ENCODE measurements at places on chromosomes 5 and 9.

DNA sequence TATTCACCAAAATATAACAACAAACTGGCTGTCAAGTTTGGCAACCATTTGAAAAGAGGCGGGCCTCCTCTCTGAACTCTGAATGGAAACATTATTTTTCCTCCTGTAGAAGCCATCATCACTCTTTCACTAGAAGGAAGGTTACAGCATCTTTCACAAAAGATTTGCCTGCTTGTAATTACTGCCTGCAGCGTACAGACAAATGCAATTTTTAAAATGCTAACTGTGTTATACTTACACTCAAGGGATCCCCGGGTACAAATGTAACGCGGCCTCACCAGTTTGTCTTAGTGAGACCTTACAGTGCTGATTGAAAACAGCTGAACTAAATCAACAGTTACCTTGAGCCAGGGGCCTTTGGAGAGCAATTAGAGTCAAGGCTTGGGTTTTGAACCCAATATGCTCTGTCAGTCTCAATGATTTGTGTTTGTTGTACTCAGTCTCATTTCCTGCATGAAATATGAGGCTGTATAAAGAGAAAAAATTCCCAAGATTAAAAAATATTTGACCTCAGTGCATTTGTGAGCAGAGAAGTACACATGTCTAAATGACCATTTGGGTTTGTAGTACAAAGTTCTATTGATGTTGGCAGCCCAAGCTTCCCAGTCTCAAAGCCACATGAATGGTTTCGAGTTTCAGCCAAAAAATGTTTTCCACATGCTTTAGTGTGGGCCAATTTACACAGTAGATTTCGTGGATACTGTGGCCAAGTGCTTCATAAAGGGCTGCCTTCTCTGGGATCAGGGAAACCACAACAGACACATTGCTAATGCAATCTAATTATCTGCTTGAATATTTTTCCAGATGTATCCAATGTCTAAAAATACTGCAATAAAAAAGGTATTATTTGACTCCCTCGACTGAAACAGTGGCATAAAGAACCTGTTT is 500.0 kb downstream of the SPATA31D1 start:
- no peak for DNase-seq

DNA sequence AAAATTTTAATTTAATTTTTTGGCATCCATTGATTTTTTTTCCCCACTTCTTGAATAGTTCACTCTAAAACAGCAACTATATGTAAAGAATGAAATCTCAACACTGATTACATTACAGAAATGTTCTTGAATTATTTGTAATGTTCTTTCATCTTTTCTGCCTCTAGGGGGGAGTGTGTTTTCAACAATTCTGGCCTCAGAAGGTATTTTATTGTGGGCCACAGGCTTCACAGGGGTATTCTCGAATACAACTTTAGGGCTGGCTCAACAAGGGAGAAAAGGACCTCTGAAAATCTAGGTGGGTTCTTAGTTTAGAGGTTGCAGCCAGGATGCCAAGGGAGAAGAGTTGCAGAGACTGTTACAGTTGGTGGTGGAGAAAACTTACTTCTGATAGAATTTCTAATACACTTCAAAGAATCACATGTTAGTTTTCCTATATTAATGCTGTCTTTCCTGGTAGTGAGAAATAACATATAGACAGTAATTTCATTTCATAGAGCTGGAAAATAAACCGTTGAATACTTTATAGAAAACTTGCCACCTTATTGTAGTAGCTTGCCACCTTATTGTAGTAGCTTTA is 3.6 kb upstream of the NPR3 start:
- DNase-seq, result no peak

DNA sequence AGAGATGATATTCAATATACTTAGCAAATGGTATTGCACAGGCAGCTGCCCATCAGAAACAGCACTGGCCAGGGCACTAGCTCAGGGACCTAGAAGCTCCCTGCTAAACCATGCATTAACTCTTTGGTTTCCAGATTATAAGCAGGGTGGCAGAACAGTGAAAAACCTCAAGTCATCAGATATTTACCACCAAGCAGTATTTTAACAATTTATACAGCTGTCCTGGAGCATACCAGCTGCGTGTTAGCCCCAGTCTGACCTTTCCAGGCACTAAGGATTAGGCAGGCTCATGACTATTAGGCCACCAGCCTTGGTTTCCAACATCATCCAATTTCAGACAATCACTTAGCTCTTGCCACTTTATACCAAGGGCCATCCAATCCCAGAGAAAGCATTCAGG is 326.5 kb downstream of the CAAP1 start:
- DNase-seq, result no peak

DNA sequence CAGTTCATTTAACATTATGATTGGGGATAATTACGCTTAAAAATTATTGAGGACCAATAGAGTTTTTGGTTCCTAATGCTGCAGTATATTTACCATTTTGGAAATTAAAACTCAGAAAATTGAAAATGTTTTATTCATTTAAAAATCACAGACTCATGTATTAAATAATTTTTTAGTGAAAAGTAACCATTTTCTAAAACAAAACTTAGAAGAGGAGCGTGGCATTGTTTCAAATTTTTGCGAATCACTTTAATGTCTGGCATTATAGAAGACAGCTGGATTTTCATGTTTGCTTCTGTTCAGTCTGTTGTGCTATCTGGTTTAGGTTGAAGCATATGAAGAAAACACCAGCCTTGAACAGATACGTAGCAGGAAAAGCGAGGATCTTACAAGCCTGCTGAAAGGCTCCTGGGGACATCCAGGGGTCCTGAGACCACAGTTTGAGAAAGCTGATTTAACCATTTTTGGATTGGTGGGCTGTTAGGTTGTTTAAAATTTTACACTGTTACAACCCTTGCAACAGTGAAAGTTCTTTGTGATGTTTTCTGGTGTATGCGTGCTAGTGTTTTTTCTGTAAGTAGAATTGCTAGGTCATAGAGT is 1.6 kb downstream of the ZFYVE16 start:
- DNase-seq, result no peak

DNA sequence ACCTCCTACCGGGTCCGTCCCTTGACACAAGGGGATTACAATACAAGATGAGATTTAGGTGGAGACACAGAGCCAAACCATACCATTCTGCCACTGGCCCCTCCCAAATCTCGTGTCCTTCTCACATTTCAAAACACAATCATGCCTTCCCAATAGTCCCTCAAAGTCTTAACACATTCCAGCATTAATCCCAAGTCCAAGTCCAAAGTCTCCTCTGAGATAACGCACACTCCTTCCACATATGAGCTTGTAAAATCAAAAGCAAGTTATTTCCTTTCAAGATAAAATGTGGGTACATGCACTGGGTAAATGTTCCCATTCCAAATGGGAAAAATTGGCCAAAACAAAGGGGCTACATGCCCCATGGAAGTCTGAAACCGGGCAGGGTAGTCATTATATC is 463.9 kb upstream of the CDH9 start:
- DNase-seq, result no peak

DNA sequence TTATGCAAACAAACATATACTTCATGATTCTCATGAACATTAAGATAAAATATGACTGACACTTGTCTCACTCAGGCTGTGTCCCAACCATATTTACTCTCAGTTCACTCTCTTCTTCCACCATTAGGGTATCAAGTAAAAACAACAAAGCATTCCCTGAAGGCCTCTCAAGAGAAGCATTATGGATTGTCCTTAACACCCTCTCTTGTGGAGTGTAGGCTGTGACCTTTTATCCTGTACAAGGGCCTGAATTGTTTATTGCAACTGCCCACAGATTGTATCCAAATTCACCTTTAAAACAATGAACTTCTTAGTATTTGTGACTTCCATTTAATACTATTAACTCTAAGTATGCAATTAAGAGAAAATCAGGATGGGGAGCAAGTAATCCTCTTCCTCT is 78.1 kb downstream of the RICTOR start:
- no peak for DNase-seq

DNA sequence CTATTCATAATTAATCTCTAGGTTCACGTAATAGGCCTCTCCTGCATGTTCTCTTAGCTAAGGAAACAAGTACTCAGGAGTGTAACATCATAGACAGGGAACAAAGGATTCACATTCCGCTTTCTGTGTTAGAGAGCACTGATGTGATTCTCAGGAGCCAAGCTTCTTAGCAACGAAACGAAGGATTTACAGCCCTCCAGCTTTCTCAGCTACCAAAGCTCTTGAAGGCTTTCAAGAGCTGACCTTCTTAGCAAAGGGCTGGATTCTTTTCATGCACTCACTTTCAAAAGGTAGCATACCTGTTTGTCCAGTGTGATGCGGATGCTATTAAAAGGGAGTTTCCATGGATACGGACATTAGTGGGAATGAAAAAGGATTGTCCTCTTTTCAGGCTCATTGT is 107.4 kb downstream of the TUSC1 start:
- DNase-seq, result no peak

GRCh38 chr9:109843641-109844040 is 63.6 kb downstream of the PALM2AKAP2 start:
- DNase-seq, result peak; percentile 89

DNA sequence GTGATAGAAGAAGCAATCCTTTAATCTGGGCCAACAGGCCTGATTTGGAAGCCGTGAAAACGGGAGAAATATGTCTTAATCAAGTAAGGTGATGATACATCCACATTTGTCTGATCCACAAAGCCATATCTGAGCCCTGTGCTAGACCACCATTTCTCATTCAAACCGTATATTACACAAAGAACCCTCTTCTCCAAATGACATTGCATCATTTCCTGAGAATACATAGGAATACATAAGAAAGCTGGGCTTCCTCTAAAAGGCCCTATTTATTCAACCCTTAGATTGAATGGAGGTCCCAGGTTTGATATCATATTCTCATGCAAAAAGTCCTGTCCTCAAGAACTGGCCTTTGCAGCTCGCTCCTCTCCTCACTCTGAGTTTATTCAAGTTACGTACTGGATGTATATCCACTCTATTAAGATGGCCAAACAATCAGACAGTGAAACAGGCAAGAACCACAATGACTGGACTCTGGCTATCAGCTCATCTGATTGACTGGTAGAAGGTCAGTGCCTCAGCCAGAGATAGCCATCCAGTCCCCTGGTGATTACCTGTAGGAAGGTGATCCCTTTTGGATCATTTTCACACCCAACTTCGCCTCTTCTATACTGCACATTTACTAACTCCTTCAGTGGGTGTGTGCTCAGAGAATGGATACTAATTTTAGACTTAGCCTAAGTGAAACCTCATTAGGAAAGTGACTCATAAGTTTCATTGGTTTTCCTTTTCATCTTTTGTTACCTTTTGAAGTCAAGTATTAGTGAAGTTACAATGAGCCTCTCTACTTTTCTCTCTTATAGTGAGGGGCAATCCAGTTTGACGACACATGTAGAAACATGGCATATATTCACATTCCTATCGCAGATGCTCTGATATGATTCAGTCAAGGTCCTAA is 167.6 kb upstream of the WWC1 start:
- DNase-seq, result no peak

- DNase-seq, result peak; percentile 86
These were observed 3.6 kb downstream of the F12 start for GRCh38 chr5:177405805-177406204.

DNA sequence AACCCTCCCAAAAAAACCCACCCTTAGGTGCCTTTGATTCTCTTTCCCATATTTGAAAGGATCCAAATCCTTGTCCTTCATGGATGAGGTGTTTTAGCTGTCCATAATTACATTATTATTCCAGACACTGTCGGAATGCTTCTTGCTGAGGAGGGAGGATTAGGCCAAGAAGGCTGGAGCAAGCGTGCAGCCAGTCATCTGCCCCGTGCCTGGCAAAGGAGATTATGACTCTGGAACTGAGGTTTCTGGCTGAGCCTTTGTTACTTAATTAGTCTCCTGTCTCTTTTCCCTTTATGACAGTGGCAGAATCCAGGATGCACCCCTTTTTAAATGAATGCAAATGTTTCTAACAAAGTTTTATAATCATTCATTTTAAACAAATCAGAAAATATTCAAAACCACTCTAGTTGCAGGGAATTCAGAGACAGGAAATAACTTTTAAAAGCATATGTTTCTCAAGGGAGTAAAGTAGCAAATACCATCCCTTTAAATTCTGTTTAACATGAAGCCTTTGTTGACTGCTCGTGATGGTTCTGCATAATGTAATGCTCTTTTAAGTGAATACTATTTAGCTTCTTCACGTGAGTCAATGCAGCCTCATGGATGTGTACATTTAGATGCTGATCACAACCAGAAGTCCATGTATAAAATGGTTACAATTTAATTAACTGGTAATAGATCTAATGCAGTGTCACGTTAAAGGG is 69.8 kb downstream of the GALNT10 start:
- DNase-seq, result no peak

DNA sequence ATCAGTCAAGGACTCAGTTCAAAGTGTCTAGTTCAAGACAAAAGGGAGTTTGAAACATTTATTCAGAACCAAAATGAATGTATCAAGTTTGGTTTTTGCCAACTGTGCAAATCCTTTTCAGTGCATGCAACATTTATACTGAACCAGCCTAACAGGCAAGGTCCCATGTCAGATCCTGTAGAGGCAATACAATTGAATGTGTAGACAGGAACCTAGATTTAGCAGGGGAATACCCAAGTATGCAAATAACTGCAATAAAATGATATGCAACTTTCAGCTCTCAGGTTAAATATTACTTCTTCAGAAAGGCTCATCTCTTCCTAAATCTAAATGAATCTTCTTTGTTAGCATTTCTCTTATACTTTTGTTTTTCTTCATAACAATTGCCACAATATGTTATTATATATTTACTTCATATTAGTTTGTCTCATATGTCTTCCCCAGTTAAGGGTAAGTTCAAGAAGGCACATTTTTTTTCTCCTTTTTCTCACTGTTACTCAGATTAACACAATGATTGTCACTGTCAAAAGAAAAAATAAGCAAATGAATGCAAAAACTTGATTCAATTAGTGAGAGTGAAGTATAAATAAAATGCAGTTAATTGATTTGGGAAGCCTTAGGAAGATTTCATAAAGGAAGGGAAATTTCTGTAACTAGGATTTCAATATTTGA is 163.9 kb upstream of the RASA1 start:
- no peak for DNase-seq

- DNase-seq, result no peak
These were observed 39.1 kb upstream of the MSH3 start for GRCh38 chr5:80615266-80615914.

GRCh38 chr5:10588109-10588775 is 24.4 kb downstream of the ANKRD33B start:
- DNase-seq, result no peak

GRCh38 chr5:76908166-76908565 is 44.7 kb upstream of the CRHBP start:
- no peak for DNase-seq

DNA sequence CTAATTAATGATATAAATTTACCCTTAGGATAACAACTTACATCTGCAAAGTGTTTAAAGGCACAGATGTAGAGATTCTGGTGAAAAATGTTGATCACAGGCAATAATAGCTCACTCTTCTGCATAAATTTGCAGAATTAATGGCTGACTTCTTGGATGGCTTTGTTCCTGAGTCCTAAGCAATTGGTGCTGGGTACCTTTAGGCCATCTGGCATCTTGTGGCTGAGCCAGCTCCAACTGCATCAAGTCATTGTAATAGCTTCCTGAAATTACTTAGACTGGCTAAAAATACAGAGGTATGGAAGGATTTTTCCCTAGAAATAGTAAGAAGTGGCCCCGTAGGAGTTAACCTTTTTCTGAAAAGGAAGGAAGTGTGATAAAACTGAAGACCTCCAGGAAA is 118.3 kb upstream of the MINAR2 start:
- DNase-seq, result no peak

- no peak for DNase-seq
These were observed 49.5 kb upstream of the ALDH1B1 start for GRCh38 chr9:38343037-38343436.

GRCh38 chr5:167773668-167774301 is 517.7 kb upstream of the WWC1 start:
- no peak for DNase-seq

- DNase-seq, result no peak
These were observed 530.3 kb downstream of the RASEF start for GRCh38 chr9:82532504-82533180.
